ENCODE measurements at places on chromosomes 2 and 18.

GRCh38 chr2:212523756-212524155 lies 14.8 kb downstream of the ERBB4 start:
- DNase-seq = no peak

- DNase-seq = no peak
These were observed 38.7 kb downstream of the PDIA6 start for GRCh38 chr2:10773821-10774341.

- DNase-seq = no peak
These were observed 49.5 kb downstream of the CAPN13 start for GRCh38 chr2:30757749-30758148.

- no peak for DNase-seq
These were observed 117.5 kb downstream of the ATP9B start for GRCh38 chr18:79186649-79187048.

- peak; percentile 29 for DNase-seq
These were observed 66.4 kb downstream of the EHD3 start for GRCh38 chr2:31300309-31300708.

GRCh38 chr2:24620936-24621335 lies 129.9 kb downstream of the NCOA1 start:
- no peak for DNase-seq

DNA sequence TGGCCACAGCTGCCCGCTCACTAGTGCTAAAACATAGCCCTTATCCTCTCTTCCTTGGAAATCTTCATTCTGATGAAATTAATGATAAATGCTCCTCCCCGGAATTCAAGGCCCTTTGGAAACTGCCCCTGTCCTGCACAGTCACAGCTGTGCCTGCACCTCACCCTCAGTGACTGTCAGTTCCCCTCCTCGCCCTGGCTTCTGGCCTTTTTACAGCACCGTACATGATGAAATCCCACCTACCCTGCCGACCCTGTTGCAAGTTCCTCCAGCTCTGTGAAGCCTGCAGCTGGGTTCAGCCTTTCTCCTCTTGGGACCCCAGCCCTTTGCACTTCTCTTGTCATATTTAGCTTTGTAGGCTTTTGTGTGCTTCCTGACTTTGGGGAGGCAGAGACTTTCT lies 48.4 kb downstream of the DCDC2C start:
- no peak for DNase-seq

- no peak for DNase-seq
These were observed 2.1 kb upstream of the EMILIN1 start for GRCh38 chr2:27076323-27076722.

DNA sequence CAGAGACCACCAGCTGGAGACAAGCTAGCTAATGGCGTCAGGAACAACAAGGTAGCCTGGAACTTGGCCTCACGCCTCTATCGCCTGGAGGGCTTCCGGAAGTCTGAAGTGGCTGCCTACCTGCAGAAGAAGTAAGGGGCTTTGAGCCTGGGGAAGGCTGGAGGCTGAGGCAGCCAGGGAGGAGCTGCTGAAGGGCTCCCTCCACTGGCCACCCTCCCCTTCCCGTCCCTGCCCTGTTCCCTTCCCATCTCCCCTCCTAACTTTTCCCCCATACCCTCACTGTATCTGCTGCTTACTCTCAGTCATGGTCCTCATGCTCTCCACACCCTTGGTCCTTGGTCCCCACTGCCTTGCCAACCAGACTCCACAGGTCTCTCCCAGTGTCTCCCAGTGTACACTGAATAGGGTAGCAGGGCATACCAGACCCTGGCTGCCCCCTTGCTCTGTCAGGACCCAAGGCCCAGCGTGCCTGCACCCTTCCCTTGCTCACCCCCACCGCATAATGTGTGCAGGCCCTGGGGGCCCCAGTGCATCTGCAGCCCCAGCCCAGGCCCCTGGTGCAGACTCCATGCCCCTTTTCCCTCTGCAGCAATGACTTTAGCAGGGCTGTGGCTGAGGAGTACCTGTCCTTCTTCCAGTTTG lies 18.8 kb downstream of the PSD4 start:
- DNase-seq = no peak

- DNase-seq = no peak
These were observed 1.9 kb downstream of the AFTPH start for GRCh38 chr2:64526034-64526433.

DNA sequence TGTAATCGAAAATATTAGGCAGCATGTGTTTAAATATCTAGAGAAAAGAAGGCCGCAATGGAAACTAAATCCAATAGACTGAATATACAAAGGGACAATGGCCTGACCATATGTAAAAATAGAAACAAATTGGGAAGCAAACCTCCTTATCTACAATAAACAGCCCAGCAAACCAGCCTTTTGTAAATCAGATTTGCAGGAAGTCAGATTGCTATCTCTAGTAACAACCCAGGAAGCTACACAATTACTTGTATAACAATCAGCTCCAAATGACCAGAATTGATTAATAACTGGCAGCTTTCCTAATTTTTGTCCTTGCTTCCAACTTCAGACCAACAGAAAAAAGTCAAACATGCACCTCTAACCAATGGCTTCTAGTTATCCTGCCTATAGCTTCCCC lies 860.0 kb downstream of the CPS1 start:
- no peak for DNase-seq

DNA sequence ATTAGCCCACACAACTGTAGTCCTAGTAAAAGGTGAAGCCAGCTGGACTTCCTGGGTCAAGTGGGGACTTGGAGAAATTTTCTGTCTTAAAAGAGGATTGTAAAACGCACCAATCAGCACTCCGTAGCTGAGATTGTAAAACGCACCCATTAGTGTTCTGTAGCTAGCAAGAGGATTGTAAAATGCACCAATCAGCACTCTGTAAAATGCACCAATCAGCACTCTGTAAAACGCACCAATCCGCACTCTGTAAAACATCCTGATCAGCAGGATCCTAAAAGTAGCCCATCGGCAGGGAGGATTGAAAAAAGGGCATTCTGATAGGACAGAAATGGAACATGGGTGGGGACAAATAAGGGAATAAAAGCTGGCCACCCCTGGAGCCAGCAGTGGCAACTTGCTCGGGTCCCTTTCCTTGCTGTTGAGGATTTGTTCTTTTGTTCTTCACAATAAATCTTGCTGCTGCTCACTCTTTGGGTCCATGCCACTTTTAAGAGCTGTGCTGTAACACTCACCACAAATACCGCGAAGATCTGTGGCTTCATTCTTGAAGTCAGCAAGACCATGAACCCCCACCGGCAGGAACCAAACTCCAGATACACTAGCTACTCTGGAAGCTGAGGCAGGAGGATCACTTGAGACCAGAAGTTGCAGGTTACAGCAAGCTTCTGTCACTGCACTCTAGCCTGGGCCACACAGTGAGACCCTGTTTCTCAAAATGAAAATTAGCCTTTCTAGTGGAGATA lies 102.6 kb downstream of the HS6ST1 start:
- no peak for DNase-seq

- no peak for DNase-seq
These were observed 123.8 kb downstream of the RPIA start for GRCh38 chr2:88815282-88815681.

DNA sequence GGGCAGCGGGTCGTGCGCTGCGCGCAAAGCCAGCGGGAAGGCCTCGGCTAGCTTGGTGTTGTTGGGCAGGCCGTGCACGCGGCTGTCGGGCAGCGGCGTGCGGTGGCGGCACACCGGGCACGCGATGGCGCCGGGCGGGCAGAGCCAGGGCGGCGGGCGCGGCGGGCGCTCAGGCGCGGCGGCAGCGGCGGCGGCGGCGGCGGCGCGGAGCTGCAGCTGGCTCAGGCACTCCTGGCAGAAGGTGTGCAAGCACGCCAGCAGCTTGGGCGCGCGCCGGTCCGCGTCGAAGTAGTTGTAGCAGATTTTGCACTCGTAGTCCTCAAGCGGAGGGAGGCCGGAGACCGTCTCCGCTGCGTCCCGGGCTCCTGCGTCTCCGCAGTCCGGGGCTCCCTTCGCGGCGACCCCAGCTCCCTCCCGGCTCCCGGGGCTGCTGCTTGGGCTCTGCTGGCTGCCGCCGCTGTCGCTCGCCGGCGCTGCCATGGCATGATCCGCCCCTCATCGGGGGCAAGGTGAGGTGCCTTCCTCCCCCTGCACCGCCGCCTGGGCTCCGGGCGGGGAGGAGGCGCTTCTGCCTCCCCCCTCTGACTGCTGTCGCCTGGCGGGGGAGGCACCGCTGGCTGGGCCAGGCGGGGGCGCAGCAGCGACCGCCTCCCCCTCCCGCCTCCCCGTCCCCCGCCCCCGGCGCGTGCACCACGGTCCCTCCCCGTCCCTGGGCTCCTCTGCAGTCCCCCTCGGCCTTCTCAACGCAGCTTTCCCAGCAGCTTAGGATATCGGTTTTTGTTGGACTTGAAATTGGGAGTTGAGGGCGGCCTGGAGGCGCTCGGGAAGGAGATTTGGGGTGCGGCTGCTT lies 21.0 kb upstream of the PAX3 start:
- DNase-seq = peak; percentile 35

- peak; percentile 38 for DNase-seq
These were observed 96.8 kb downstream of the ADD2 start for GRCh38 chr2:70671092-70671675.

GRCh38 chr2:119251652-119252051 lies 28.0 kb downstream of the STEAP3 start:
- DNase-seq = no peak

- no peak for DNase-seq
These were observed 70.3 kb upstream of the EPHA4 start for GRCh38 chr2:221642447-221642846.

DNA sequence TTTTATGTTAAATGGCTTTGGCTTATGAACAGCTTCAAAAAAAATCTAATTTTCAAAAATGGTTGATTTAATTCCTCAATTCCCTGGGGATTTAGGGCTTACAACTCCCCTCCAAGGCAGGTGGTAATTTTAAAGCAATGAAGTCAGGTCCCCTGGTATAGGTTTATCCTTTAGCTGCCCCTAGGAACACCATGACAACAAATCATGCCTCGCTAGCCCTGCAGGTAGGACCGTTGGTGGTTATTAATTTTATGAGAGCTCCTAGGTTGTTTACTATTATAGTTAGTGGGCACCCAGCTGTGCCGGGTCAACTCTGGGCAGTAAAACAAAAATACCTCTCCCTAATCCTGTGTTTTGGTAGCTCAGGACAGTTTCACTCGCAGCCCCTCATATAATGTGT lies 26.2 kb upstream of the MBOAT2 start:
- no peak for DNase-seq

GRCh38 chr2:1553671-1554295 lies 140.5 kb downstream of the TPO start:
- peak; percentile 88 for DNase-seq

DNA sequence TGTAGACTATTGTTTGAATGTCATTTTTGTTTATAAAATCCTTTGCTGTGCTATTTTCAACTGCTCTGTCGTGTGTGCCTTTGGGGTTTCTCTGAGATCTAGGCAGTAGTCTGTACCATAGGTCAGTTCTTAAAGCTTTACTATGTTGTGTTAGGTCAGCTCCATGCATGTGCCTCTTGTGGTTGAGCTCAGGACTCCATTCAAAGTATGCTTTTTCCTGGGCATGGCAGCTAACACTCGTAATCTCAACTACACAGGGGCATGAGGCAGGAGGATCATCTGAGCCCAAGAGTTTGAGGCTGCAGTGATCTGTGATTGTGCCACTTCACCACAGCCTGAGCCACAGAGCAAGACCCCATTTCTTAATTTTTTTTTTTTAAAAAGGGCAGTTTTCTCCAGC lies 174.4 kb upstream of the SPHKAP start:
- DNase-seq = no peak

- no peak for DNase-seq
These were observed 182.2 kb upstream of the ZFP36L2 start for GRCh38 chr2:43408407-43409160.

- DNase-seq = no peak
These were observed 23.9 kb upstream of the ALLC start for GRCh38 chr2:3633982-3634595.

DNA sequence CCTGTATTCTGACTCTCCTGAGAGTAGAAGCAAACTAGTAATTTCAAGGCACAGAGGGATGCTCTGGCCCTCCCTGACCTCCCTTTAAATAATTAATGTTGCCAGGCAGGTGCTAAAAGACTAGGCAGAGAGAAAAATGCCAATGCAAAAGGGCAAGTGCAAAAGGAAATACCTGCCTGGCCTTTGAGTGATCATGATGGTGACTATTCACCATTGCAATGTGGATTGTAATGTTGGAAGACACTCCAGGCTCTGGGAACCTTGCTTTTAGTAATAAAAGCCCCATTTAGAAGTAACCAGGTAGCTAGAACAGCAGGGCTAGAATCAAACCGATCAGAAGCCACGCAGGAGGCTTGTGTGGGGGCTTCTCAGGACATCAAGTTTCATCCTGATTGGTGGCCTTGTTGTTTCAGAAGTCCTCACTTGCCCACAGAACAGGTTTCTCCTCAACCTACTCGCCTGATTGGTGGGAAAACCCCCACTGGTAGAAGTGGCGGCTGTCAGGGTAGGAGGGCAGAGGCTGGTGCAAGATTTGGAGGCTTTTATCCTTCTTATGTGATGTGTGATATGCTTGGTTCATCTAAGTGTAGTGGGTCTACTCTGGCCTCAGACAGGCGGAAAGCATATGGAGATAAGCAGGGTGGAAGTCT lies 16.0 kb upstream of the CHRNA1 start:
- peak; percentile 28 for DNase-seq

DNA sequence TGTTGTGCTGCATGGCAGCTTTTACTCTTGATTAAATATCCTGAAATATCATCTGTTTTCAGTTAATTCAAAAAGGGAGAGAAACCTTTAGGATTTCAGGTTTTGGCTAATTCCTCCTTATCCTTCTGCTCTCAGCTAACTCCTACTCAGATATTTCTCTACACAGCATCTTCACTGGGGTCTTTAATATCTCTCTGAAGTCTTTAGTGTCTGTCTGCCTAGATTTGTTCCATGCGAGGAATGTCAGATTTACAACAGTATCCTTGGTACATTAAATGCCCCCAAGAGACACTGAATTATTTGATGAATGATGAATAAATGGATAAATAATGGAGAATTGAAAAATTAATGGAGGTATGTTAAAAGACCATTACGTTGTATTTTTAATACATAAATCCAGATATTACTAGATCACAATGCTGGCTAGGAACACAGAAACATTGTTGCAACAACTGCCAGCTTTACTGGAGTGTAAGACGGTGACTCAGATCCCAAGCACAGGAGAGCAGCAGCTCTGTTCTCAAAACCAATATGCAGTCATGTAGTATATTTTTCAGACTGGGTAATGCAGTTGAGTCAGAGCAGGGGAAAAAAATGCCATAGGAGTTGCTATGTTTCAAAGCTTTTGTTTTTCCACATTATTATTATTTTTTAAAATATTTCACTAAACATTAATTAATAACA lies 388.0 kb upstream of the SYT4 start:
- DNase-seq = peak; percentile 97

- DNase-seq = no peak
These were observed 114.3 kb downstream of the ARHGEF4 start for GRCh38 chr2:130951018-130951417.

GRCh38 chr2:156481312-156481711 lies 45.1 kb downstream of the GPD2 start:
- DNase-seq = no peak

- DNase-seq = peak; percentile 92
These were observed 68.4 kb upstream of the CTDP1 start for GRCh38 chr18:79611040-79611681.

DNA sequence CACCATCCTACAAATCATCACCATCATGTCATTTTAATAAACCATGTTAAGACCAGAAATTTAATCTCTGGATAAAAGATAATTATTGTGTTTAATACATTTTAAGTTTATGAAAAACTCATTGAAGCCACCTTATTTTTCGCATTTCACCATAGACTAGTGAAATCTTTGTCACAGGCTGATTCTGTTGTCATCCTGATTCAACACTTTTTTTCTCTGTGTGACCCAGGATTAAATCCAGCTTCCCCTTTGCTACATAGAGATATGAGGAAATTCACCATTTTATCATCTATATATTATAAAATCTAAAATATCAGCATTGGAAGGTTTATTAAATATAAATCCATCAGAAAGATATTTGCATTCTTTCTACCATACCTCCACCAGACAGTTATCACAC lies 29.2 kb upstream of the MRO start:
- no peak for DNase-seq

All from GM23248 (cell line).